ENCODE measurements at places on chromosomes 1 and 21.

GRCh38 chr1:17170571-17170970 lies 34.4 kb upstream of the PADI1 start:
- DNase-seq = no peak

DNA sequence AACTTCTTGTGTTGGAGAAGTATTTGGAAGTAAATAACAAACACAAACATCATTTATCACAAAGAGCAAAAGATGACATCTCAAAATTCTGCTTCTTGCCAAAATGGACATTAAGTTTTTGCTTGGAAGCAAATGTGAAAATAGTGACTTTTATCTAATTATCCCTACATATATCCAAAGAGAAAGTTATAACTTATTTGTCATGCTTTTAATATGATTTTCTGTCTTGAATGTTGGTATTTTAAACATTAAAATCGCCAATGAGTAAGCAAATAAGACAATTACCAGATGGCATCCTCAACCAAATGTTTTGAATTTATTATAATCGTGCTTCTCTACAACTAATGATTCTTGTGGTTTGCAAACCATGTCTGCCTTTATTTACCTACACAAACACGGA lies 594.3 kb downstream of the KIF26B start:
- DNase-seq = no peak

DNA sequence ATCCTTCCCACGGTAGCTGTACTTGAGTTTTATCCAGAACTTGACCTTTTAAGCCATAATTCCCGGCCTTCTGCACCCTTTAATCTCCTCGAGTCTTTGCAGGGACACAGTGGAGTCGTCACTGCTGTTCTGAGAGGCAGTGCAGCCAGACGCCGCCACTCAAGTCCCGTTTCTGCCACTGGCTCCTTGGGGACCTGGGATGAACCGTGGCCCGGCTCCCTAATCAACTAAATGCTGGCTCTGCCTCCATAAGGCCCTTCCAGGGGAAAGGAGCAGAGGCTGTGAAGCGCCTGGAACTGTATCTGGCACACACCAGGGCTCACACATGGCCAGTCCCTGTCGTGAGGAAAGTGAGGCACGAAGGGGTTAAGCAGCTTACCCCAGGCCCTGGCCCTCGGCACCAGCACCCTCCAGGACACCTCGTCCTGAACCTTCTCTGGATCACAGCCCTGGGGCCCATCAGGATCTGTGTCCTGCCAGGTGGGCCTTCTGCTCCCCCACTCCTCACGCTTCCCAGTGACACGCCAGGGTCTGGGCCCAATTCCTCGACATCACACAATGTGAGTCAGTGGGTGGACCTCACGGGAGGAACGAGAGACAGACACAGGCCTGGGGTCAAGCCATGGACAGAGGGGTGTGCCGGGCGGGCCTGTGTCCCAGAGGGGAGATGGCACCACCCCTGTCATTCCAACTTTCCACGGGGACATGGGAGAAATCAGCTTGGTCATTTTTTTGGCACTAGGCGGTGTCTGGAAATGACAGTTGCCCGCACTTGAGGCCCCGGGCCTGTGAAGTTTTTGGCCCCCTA lies 23.5 kb upstream of the C1orf174 start:
- DNase-seq = no peak

DNA sequence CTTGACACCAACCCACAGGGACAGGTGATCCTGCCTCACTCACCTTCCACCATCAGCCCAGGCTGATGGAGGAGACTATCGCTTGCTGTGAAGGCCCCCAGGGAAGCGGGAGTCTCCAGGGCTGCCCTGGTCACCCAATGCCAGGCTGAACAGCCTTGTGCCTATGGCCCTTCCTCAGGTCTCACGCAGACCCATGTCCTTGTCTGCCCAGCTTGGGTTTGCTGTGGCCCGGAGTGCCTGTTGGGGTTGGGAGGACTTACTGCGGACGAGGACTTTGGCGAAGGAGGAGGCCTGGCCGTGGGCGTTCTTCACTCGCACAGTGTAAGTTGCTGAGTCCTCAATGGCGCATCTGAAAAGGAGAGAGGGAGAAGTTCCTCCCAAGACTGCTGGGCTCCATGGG lies 14.3 kb downstream of the MYOM3 start:
- no peak for DNase-seq

DNA sequence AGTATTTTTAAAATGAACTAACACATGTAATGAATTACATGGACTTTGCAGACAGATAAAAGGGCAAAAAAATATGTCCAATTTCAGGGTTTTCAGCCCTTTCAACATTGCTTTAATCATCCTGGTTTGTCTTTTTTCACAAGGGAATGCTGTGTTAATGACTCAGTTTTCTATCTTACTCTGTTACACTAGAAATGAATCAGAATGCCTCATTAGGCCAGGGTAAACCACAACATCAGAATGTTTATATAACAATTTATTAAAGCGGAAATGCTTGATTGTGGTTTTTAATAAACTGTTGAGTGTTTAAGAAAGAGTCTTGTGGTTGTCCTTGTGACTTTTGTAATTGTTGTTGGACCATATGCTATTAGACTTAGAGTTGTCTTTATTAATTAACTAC lies 13.5 kb downstream of the GORAB start:
- no peak for DNase-seq

DNA sequence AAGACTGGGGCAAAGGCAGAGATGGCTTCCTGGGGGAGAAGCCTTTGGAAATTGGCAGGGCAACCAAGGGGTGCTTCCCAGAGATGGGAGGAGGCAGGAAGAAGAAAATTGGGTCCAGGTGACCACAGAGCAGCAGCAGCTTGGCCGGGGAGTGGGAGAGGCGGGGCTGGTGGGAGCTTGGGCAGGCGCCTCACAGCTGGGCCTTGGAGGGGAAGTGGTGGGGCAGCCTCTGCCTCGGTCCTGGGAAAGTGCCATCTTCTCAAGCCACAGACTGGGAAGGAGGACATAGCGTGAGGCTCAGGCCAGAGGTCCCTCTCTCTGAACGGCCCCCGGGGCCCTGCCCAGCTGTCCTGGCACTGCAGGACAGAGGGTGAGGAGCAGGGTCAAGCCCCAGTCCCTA lies 24.0 kb upstream of the WASF2 start:
- no peak for DNase-seq

DNA sequence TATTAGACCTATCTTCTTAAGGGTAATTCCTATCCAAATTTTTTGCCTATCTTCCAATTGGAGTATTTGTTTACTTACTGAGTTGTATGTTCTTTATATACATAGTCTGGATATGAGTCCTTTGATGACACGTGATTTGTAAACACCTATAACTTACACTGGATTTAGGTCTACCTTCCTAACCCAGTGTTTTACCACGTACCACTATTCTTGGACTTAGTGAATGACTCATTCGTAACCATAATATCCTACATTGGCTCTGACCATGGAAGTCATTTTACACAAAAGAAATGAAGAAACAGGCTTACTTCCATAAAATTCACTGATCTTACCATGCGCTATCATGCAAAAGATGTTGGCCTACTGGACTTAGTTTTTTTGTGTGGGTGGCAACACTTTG lies 23.9 kb upstream of the ZZZ3 start:
- no peak for DNase-seq

DNA sequence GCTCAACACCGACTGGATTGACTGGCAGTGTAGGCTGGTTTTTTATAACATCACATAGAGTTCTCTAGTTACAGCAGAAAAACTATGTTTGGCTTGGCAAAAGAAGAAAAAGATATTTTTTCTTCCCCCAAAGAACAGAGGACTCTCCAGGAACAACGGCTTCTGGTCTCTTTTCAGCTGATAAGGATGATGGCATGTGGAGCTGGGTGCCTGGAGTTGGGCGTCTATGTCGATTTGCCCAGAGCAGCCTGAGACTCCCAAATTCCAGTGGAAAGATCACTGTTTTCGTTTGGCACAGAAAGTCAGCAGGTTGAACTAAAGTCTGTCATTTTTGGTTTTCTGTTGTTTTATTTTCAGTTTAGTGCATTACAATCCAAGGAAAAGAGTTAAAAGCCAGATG lies 91.1 kb downstream of the SMYD2 start:
- no peak for DNase-seq

DNA sequence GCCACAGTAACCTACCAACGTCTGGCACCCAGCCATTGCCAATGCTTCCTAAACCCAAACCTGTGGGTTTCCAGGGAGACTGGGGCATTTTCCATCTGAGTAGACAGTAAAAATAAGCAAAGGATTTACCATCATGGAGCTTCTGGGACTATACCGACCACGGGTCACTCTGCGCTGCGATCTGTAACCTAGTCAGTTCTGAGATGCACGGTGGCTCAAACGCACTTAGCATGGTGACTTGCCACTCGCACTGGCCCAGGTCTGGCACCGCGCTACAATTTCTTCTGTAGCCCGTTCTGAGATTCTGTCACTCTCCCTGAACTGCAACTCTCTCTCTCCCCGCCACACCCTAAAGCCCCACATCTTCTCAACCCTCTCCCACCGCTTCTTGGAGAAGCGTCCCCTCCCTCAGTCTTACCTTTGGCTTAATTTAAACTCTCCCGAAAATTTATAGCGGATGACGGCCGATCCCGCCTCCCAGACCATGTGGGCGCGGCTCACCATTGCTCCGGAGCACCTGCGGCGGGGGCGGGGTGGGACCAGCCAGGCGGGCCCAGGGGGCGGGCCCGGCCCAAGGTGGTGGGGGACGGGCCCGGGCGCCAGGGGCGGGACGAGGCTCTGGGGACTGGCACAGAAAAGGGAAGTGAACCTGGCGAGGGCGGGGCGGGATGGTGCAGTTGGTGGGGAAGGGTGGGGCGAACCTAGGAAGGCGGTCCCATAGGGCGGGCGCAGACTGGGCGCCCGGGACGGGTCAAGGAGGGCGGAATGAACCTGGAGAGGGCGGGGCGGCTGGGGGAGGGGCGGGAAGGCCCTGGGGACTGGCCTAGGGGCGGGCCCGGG lies 493 bp upstream of the MAP3K21 start:
- peak; percentile 66 for DNase-seq

DNA sequence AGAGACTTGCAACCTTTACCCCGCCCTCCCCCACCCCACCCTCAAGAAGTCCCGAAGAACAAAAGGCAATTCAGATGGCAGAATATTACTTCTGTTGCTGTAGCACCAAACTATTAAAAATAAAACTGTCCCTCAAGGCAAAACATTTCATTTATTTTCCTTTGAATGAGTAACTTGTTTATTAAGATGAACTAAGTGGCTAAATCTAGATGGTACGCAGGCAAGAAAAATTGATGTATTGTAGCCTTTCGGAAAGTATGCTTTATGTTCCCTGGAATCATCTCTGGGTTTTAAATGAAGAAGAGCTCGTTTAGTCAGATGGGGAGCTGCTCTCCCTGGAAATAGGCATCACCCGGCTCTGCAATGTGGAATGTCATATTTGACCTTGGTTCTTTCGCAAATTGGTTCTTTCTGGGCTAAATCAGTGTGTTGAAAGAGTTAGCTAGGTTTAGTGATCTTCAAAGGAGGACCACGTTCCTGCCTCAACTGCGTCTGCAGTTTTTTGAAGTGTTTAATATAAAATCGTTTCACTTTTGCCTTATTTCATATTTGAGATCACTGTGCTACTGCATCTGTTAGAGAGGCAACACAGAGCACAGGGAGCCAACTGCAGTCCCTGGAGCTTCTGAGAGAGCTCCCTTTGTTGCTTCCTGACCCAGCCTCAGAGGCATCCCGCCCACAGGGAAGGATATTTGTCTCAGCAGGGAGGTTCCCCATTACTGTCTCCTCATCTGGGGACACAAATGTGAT lies 61.8 kb downstream of the KIF26B start:
- DNase-seq = no peak

- peak; percentile 11 for DNase-seq
These were observed 47.4 kb upstream of the USP25 start for GRCh38 chr21:15682186-15682895.

DNA sequence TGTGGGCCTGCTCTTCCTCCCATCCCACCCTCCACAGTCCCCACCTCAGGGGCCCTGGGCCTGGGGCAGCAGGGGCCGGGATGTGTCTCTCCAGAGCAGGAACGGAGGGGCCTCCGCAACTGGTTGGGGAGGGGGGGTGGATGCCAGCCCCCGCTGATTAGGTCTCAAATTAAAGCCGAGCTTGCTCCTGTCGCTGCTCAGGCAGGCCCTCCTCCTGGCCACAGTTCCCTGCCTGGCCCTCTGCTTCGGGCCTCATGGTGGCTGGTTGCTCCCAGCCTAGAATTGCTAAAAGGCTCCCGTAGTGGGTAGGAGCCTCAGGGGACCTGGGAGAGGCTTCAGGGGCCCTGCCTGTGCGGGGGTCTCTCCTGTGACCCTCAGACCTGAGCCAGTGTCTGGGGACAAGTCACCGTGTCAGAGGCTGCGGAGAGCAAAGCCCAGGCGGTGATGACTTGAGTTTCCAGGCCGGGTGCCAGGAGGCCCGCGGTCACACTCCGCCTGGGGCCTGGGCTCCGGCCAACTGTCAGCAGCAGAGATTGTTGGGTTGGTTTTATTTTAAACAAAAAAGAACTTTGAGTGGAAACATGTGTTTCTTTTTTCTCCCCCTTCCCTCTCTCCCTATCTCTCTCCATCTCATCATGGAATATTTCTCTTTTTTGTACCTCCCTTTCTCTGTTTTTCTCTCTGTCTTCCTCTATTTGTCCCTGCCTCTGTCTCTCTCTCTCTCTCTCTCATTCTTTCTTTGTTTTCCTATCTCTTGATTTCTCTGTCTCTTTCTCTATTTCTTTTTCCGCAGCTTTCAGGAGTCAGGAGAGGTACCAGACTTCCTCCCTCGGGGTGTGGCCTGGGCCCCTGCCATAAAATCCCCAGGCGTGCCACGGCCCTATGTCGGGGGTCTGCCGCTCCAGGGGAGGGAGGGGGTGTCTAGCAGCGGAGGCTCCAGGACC lies 20.0 kb upstream of the EPHA2 start:
- no peak for DNase-seq

GRCh38 chr1:18300376-18300775 lies 180.4 kb upstream of the KLHDC7A start:
- DNase-seq = no peak

DNA sequence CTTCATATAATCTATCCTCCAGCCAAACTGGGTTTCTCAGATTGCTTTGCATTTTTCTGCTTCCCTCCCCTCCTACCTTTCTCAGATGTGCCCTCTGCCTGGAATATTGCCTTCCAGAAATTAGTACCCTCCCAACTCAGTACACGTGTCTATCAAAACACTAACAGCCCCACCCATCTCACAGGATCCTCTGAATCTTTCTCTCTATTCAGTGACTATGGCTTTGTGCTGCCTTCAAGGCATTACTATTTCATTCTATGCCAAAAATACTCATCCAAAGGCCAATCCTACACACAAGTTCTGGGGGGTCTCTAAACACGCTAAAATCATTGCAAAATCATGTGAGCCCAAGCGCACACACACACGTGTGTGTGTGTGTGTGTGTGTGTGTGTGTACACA lies 58.4 kb downstream of the ZNF281 start:
- no peak for DNase-seq

DNA sequence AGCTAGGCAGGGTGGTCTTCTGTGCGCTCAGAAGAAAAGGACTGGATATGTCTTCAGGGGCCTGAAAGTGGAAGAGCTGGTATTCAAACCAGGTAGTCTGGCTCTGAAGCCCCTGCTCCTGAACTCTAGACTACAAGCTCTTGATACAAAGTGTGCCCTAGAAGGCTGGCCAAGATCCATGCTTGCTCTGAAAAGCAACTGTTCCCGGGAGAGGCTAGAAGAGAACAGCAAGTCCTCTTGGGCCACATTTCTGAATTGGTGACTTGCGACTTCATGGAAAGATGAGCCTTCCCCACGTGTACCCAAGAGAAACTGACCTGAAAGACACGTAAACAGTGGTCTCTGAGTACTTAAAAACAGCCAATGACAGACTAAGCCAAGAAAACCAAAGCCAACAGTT lies 123.3 kb upstream of the GRIK3 start:
- DNase-seq = no peak

Measured in DND-41 (cell line).